ENCODE measurements at places on chromosomes 3 and 15. TPM values are rescaled to one million over a fixed set of nuclear protein-coding genes. Genes with fewer than 3 reads are reported as not detected.

GRCh38 chr3:102176333-102177050, 258.3 kb upstream of the ZPLD1 start:
- H3K36me3 ChIP-seq = no peaks in the 10 kb centered on the region
- no peak overlapping the region for H3K4me3 ChIP-seq
- no peak overlapping the region for H3K27ac ChIP-seq
- DNase-seq = no peak
- no peaks in the 10 kb centered on the region for H3K27me3 ChIP-seq

SNX33 gene
- 16.6 TPM for polyA plus RNA-seq

DNA sequence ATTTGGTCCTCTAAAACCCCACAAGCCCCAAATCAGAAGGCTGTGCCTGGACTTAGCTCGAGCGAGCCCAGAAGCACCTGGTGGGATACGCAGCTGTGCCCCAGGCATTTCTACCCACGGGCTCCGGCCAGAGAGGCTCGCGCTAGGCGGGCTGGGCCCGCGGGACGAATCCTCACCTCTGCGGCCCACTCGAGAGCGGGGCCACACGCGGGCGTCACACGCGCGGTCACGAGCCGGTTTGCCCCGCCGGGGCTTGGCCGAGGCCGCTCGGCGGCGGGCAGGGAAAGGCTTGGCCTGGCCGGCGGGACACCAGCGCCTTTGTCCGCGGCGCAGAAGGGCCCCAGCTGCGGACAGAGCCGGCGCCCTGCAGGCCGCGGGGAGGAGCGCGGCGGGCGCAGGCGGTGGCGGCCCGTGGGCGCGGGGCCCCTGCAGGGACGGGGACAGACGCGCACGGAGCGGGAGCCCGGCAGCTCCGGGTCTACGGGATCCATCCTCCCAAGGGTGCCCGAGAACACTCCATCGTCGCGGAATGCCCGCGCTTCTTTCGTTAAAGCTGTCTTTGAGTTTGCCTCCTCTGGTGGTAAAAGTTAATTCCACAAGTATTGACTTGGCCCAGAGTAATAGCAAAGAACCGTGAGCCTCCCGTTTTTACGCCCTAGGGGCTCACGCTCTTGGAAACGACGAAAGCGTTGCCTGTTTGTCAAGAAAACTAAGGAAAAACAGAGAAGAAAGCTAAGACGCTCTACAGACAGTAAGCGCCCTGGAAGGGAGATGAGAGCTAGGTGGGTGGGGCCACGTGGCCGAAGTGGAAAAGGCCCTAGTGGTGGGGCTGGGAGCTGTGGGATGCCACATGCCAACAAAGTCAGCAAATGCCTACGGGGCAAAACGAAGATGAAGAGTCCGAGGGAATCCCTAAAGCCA, 26.4 kb downstream of the TYRO3 start:
- DNase-seq = peak; percentile 78
- H3K36me3 ChIP-seq = no peaks in the 10 kb centered on the region
- peaks cover 28% of the 10 kb centered on the region for H3K4me1 ChIP-seq
- H3K27ac ChIP-seq = peak overlapping the region; percentile 89

GRCh38 chr3:104974316-104974715, 392.4 kb upstream of the ALCAM start:
- no peaks in the 10 kb centered on the region for H3K4me1 ChIP-seq
- no peaks in the 10 kb centered on the region for H3K36me3 ChIP-seq
- H3K27me3 ChIP-seq = no peaks in the 10 kb centered on the region
- no peak overlapping the region for H3K27ac ChIP-seq

- H3K27me3 ChIP-seq = no peaks in the 10 kb centered on the region
- no peak overlapping the region for H3K4me3 ChIP-seq
- H3K4me1 ChIP-seq = no peaks in the 10 kb centered on the region
- peak; percentile 27 for DNase-seq
- H3K27ac ChIP-seq = no peak overlapping the region
Observed at GRCh38 chr15:98514034-98514622, 134.2 kb upstream of the IGF1R start.
